ENCODE measurements at places on chromosomes 1 and 21.

- no peak for DNase-seq
These were observed 42.9 kb downstream of the UMODL1 start for GRCh38 chr21:42113926-42114409.

DNA sequence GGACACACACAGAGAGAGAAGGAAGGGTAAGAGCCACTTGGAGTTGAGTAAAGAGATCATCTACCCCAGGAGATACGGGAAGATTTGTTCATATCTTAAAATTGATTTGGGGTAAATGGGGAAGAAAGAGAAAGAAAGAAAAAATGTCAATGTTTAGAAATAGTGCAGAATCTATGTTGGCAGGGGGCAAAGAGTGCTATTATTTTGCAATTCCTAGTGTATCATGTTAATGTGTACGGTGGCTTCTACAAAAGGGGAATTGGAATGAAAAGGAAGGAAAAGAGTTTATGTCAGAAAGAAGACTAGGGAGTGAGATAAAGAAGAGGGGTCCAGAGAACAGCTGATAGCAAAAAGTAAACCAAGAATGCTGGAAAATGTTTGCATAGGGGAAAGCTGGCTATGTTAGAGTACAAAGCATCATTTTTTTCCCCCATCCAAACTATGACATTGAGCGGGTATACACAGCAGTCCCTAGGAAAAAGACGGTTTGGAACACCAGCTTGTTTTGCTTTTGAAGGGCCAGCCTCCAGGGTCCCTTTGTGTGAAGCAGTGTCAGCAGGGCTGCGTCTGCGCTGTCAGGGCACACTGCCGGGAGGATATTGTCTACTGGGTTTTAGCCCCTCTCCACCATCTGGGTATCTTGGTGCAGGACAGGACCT is 10.8 kb downstream of the LRRC8D start:
- no peak for DNase-seq

- DNase-seq: no peak
These were observed 3.3 kb upstream of the FAM78B start for GRCh38 chr1:166170075-166170474.

- no peak for DNase-seq
These were observed 94.3 kb downstream of the KCNJ6 start for GRCh38 chr21:37821786-37822450.

DNA sequence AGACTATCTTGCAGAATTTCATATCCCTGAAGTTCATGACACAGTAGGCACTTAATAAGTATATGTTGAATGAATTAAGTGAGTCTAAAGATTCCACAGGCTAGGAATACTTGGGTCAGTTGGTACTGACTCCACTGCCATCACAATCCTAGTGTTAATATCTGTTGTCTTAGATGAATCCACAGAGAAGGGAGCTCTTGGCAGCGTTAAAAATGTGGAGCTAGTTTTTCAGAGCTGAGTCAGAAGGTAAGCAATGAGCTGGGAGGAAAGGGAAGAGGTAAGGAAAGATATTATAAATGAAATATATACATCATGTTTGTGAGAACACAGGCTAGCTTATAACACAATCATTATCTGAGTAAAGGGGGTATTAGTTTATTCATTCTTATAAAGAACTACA is 21.8 kb upstream of the GORAB start:
- no peak for DNase-seq

GRCh38 chr1:23732363-23733224 is 10.7 kb upstream of the ELOA start:
- DNase-seq: no peak

All from NCI-H748 treated with DMSO at 0.1 percent for 48 hours (cell line).